ENCODE measurements at places on chromosomes 6 and 20.

DNA sequence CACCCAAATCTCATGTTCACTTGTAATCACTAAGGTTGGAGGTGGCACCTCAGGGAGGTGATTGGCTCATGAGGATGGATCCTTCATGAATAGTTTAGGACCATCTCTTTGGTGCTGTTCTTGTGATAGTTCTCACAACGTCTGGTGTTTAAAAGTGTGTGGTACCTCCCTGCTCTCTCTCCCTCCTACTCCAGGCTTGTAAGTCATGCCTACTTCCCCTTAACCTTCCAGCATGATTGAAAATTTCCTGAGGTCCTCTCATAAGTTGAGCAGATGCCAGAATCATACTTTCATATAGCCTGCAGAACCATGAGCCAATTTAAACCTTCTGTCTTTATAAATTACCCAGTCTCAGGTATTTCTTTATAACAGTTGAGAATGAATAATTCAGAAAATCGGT lies 16.6 kb downstream of the HLA-A start:
- no peak for DNase-seq

DNA sequence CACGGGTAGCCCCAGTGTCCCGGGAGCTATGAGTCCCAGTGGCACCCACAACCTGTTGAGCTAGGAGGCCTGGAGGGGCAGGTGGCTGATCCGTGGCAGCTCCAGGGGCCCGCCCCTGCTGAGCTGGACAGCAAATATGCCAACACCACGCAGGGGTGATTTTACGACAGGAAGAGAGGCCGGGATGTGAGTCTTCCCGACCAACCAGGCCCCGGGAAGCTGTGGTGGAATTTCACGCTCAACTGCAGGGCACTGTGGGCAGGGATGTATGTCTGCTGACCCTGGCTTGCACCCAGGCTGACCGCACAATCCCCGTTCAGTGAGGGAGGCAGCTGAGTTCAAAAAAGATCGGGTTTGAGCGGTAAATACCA lies 183.9 kb downstream of the ERMARD start:
- DNase-seq: no peak

GRCh38 chr20:58646257-58646656 lies 4.8 kb upstream of the STX16 start:
- no peak for DNase-seq

- DNase-seq: peak; percentile 73
These were observed 34.7 kb downstream of the GHRH start for GRCh38 chr20:37226889-37227288.

DNA sequence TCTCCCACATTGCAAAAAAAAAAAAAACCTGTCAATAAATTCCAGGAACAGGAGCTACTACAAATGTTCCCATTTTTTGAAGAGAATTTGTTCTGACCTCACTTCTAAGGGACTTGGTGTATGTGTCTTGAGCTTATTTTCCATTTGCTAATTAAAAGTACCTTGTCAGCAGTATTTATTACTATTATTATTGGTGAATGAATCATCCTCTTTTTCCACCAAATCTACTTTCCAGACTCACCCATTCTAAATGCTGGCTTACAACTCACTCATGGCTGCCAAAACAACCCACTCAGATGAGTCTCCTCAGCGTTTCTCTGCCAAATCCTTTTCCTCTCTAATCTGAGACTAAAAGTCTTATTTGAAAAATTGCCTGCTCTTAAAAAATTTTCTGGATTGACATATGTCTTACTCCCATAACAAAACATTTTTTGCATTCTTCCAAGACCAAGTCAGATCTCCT lies 33.2 kb upstream of the TASP1 start:
- peak; percentile 66 for DNase-seq

GRCh38 chr6:121838842-121839241 lies 403.4 kb downstream of the GJA1 start:
- DNase-seq: peak; percentile 73

DNA sequence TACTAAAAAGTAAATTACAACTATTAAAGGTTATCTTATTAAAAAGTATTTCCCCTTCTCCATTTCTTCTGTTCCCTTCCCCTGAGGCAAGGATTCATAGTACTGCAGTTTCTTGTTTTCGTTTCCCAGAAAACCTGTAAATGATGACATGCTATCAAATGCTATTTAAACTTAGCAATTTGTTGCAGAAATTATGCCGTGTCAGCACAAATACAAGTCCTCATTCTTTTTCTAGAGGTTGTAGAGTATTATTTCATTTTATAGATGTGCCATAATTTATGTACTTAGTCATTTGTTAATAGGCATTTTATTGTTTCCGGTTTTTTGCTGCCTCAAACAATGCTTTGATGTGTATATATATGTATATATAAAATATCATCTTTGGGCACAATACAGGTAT lies 268.4 kb downstream of the PLCB1 start:
- DNase-seq: no peak

- DNase-seq: peak; percentile 92
These were observed 33.2 kb downstream of the NT5E start for GRCh38 chr6:85482905-85483700.

DNA sequence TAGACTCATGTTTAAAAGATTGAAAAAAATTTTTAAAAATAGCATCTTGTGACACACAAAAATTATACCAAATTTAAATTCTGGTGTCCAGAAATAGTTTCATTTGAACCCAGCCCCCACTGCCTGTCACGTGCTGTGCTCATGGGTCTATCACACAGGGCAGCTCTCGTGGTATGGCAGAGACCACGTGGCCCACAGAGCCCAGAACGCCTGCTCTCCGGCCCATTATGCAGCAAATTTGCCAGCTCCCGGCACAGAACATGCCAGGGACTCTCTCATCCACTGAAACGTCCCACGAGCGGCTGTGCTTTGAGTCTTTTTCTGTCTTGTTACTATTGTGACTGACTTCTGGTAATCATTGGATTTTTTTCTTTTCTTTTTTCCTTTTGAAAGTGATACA lies 224.3 kb downstream of the TTLL2 start:
- DNase-seq: no peak

GRCh38 chr20:46359233-46359751 lies 47.1 kb downstream of the ELMO2 start:
- no peak for DNase-seq

DNA sequence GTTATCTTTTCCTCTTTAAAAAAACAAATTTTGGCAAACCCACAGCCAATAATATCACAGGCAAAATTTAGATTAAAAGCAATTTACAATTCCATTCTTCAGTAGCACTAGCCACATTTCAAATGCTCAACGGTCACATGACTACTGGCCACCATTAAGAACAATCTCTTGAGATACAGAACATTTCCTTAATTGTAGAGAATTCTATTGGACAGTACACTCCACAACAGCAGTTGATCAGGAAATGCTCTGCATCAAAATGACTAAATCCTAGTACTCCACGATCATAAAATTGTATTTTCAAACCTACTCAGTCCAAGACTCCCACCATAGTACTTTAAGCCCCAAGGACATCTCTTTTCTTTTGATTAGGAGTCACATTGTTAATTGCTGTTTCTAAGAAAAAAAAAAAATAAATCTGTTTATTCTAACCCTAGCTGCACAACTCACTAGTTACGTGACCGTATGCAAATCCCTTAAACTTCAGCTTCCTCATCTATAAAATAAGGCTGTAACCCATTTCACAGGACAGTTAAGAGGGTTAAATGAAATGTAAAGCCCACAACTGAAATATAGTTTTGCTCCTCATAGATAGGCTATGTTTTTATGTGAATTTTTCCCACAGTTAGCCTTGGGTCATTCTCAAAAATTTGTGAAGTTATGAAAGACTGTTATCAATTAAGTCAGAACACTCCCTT lies 9.8 kb downstream of the C6orf62 start:
- no peak for DNase-seq

- DNase-seq: peak; percentile 96
These were observed 175.1 kb upstream of the JAG1 start for GRCh38 chr20:10848810-10849370.

DNA sequence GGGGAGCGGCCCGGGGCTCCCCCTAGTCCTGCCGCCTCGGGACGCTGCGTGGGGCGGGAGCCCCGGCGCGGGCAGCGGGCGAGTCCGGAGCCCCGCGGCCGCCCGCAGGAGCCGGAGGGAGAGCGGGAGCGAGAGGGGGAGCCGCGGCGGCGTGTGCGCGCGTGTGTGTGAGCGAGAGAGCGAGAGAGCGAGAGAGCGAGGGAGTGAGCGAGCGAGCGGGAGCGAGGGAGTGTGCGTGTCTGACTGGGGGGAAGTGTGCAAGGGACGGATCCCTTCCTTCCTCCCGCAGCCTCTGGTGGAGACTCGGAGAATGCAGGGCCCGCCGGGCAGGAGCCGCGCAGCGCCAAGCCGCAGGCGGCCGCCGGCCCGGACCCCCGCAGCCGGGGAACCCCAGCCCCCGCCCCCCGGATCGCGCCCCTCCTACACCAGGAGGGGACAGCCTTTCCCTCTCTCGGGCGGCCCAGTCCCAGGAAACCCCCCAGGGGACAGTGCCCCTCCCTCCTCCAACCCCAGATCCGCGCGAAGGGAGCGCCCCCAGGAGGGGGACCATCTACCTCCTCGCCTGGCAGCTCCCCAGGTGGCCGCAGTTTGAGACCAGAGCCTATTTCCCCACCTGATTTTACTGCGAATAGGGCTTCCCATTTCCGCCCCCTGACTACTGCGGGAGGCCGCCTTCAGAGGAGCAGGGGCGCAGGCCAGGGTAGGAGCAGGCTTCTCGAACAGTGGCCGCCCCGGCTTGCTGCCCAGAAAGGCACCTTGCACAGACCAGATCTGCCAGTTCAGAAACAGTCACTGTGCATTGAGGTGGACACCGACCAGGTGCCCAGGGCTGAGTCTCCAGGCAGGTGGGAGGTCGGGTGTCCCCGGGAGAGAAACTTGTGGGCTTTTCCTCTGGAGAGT lies at the start of gene CDH22:
Gene CDH22 (minus strand): TSS at position 241 of the 900 bp plus-strand sequence. CDS start 57,204 bp downstream, outside the sequence.
- peak; percentile 30 for DNase-seq

- no peak for DNase-seq
These were observed 3.1 kb downstream of the FAM210B start for GRCh38 chr20:56361900-56362299.

DNA sequence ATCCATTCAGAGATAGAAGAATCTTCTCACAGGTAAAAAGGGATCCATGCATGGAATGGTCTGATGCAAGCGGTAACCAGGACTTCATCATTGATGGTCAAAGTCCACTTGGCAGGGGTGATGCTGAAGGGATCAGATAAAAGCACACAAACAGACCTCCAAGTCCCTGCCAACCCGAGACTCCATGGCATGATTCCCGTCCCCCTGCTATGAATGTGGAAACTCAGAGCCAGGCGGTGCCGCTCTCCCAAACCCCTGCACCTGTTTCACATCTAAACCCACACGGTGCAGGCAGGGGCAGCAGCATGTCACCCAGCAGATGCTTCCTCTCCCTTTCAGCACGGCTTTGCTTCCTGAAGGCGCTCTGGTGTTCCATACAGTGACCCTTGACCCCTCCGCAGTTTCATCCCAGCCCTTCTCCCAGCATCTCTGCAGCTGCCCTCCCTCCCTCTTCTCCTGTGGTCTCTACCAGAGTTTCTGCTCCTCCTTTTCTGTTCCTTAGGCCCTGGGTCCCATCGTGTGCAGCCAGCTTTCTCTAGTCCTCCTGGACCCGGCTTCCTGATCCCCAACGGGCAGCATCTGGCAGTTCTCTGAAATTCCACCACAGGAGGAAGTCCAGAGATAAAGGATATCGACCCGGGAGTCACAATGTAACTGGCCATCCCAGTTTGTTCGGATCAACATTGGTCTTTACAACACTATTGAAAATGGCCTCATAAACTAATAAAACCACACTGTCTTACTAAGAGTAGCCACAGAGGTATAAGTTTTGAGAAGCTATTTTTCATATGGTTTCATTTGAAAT lies 235.0 kb downstream of the TTLL2 start:
- DNase-seq: no peak

GRCh38 chr6:33980176-33981175 lies 165.4 kb downstream of the GRM4 start:
- no peak for DNase-seq

GRCh38 chr6:100379386-100379785 lies 85.3 kb downstream of the SIM1 start:
- peak; percentile 35 for DNase-seq

GRCh38 chr6:108587258-108588059 lies 26.7 kb downstream of the FOXO3 start:
- DNase-seq: peak; percentile 88

- no peak for DNase-seq
These were observed 25.3 kb upstream of the RIPOR2 start for GRCh38 chr6:24960991-24961475.

GRCh38 chr20:14992153-14992552 lies 654.7 kb upstream of the FLRT3 start:
- DNase-seq: peak; percentile 12

DNA sequence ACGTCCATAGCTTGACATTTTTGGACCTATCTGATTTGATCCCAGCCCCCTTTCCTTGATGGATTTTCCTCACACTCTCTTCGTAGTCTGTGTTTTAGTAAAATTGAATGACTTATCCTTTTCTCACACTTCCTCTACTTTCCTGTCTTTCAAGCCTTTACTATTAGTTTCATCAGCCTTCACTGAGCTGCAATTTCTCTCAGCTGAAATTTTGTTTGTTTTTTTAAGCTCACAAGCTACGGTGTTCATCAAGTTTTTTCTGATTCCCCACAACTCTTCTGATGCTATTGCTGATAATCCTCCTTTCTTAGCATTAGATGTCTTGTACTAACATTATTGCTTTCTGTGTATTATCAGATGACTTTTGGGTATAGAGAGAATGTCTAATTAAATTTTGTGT lies 263.7 kb downstream of the TBX18 start:
- no peak for DNase-seq

DNA sequence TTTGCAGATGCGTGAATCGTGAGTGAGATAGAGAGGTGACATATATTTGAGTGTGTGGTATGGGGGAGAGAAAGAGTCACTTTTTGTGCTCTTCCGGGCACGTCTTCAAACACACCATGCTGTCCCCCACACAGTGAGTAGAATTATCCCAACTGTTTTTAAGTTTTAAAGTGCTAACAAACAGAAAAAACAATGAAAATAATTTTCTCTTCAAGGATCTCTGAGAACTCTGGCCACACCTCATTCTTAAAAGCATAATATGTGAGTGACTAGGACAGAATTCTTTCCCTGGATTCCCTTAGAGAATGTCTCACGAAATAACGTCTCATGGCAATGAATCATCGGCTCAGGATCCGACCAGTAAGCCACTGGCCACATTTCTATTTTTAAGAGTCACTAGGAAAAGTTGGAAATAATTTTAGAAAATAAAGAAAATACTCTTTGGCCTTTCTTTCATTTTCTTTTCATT lies 235.7 kb upstream of the ZNF217 start:
- DNase-seq: peak; percentile 95

DNA sequence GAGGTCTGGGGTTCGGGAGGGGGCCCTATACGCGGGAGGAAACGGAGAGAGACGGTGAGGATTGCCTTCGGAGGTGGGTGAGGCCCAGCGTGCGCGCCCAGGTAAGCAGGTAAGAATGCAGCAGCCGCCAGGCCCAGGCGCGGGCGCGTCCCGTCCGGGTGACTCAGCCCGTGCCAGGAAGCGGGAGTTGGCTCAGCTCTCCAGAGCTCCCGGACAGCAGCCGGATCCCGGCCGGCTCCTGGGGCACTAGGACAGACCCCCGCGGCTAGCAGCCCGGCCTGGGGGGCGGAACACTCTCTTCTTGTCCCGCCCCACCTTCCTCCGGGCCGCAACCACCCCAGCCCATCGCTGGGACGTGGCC lies 1.5 kb upstream of the MDFI start:
- DNase-seq: peak; percentile 36

- DNase-seq: peak; percentile 90
These were observed 11.3 kb downstream of the NT5E start for GRCh38 chr6:85460921-85461797.

GRCh38 chr6:151408858-151409257 lies 17.5 kb upstream of the ZBTB2 start:
- DNase-seq: no peak

GRCh38 chr6:144346719-144347447 lies 61.7 kb downstream of the UTRN start:
- peak; percentile 69 for DNase-seq
